CD4-positive, alpha-beta T cell treated with Interleukin-2 at 100 ng/mL for 4 hours (primary cell): ENCODE measurements at places on chromosomes 13 and 19.

GRCh38 chr19:50912727-50913716 lies 1.8 kb upstream of the KLK4 start:
- no peak for DNase-seq

- DNase-seq: no peak
These were observed 75.1 kb downstream of the C13orf42 start for GRCh38 chr13:51035978-51036377.

GRCh38 chr13:47277774-47278173 lies 380.9 kb upstream of the HTR2A start:
- no peak for DNase-seq

- no peak for DNase-seq
These were observed 669.3 kb downstream of the LIG4 start for GRCh38 chr13:107545946-107546502.

DNA sequence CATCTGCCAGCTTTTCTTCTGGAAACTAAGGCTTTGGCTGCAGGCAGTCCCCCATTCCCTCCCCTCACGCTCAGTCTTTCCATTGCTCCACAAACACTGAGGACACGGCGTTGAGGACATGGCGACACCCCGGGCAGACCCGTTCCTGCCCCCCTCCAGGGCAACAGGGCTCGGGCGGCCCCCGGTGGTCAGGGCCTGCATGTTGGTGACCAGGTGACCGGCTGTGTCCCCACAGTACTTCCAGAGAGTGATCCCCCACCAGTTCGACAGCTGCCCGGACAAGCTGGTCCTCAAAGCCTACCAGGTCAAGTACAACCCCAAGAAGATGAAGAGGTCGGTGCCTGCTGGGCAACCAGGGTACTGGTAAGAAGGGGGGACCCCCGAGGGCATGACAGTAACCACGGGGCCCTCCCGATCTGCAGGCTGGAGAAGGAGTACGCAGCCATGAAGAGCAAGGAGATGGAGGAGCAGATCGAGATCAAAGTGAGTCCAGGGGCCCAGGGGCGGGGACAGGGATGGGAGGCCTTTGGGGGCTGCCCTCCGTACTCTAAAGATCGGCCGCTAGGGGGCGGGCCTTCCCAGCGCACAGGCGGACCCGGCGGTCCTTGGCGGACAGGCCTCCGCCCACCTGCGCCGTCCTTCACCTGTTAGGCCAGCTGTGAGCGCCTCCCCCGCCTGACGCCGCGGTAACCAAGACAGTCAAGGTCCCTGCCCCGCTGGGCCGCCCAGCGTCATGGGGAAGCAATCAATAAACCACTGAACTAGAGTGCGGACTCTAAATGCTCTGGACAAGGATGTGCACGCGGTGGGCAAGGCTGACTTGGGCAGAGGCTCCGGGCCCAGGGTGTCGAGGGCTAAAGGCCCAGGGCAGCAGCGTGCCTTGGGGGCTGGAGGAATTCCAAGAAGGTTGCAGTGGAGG lies 21.1 kb downstream of the PRR36 start:
- DNase-seq: peak; percentile 64

DNA sequence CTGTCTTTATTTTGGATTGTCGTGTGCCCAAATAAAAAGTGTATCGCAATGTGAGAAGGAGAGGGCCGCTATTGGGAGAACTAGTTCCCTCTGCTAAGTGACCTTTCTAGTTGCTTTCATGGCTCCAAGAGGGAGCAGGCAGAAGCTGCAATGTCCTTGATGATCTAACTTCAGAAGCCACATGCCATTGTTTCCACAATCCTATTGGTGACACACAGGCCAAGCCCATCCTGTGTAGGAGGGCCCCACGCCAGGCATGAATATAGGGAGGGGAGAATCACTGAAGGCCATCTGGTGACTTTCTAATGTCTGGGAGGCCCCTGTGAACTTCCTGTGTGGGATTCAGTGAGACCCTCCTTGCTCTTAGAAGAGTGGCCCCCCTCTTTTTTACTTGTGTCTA lies 47.8 kb upstream of the KPNA3 start:
- DNase-seq: no peak

- DNase-seq: no peak
These were observed 1170.0 kb upstream of the MIR17HG start for GRCh38 chr13:90177512-90177911.

DNA sequence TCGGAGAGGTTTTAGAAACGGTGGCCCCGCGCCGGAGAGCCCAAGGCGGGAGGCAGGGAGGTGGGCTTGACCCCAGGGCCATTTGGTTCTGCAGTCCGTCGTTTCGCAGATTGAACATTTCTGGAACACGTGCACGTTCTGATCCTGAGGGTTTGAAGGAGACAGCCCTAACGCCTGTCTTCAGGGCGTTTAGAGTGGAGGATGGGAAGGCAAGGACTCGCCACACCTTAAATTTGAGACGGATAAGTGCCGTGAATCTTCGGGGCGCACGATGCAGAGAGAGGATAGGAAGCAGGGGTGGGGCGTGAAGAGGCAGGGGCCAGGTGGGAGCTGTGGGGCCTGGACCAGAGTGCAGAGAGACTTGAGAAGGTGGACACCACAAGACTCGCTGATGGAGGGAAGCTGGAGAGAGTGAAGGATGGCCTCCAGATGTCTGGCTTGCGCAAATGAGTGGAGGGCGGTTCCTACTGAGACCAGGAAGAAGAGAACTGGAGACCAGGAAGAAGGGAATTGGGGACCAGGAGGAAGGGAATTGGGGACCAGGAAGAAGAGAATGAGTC lies 804 bp upstream of the MIER2 start:
- no peak for DNase-seq

GRCh38 chr13:99766641-99767045 lies 204.9 kb downstream of the ZIC5 start:
- DNase-seq: no peak

DNA sequence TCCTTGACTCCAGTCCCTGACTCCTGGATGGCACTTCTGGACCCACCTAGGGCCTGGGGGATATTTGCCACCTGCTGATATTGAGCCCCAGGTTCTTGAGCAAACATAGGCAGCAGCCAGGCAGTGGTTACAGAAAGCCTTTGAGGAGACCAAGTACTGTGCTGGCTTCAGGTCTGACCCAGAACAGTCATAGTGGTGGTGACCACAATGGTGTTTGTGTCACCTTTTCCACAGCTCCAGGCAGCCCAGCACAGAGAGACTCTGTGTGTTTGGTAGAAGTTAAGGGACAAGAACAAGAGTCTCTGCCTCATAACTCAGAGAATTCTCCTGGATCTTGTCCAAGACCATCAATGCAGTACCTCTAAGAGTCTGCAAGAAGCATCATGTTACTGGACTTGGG lies 14.6 kb upstream of the CLC start:
- no peak for DNase-seq

GRCh38 chr19:11142528-11143171 lies 12.9 kb downstream of the SPC24 start:
- no peak for DNase-seq

DNA sequence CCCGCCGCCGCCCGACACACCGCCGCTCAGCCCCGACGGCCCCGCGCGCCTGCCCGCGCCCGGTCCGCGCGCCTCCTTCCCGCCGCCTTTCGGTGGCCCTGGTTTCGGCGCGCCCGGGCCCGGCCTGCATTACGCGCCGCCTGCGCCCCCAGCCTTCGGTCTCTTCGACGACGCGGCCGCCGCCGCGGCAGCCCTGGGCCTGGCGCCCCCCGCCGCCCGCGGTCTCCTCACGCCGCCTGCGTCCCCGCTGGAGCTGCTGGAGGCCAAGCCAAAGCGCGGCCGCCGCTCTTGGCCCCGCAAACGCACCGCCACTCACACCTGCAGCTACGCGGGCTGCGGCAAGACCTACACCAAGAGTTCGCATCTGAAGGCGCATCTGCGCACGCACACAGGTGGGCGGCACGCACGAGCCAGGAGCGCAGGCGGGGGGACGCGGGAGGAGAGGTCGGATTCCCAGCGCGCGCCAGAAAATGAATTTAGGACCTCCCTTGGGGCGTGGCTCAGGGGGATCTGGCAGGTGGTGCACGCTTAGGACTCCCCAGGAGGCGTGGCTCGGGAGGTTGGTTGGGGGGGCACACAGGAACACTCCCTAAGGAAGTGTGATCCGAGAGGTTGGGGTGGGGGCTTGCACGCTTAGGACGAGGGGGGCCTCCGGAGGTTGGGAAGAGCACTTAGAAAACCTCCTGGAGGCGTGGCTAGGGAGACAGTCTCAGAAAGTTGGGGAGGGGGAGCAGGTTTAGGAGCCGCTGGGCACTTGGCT lies 1.2 kb downstream of the KLF2 start:
- peak; percentile 74 for DNase-seq

DNA sequence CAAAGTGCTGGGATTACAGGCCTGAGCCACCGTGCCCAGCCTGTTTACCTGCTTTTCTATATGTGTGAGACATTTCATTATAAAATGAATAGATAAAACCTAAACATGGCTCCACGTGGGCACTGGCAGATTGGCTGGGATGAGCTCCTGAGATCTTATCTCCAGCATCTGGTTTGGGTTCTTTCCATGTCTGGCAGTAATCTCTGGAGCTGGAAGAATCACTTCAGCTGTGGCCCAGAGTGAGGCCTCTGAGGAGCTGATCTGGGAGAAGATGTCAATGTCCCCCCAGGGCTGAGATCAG lies 5.5 kb upstream of the SULT2A1 start:
- DNase-seq: no peak

- DNase-seq: no peak
These were observed 15.2 kb upstream of the GJA3 start for GRCh38 chr13:20175907-20176652.

DNA sequence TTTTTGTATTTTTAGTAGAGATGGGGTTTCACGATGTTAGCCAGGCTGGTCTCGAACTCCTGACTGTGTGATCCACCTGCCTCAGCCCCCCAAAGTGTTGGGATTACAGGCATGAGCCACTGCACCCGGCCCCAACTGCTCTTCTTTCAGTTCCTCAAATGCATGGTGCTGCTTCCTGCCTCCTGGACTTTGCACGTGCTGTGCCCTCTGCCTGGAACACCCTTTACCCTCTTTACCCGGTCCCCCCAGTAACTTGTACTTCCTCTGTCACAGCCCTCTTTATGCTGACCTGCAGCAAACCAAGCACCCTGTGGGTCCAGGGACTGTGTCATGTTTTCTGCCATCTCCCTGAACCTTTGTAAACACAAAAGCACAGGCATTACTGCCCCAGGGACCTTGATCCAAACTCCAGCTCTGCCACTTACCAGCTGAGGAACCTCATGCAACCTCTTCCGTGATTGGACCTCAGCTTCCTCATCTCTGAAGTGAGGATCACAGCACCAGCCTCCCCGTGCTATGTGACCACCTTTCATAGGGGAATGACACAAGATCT lies 3.8 kb downstream of the BLVRB start:
- no peak for DNase-seq
